NCI-H1417 (cell line): ENCODE measurements at places on chromosomes 12 and 14.

- DNase-seq = peak; percentile 9
Observed at GRCh38 chr12:31773867-31774266, 45.0 kb upstream of the AMN1 start.

DNA sequence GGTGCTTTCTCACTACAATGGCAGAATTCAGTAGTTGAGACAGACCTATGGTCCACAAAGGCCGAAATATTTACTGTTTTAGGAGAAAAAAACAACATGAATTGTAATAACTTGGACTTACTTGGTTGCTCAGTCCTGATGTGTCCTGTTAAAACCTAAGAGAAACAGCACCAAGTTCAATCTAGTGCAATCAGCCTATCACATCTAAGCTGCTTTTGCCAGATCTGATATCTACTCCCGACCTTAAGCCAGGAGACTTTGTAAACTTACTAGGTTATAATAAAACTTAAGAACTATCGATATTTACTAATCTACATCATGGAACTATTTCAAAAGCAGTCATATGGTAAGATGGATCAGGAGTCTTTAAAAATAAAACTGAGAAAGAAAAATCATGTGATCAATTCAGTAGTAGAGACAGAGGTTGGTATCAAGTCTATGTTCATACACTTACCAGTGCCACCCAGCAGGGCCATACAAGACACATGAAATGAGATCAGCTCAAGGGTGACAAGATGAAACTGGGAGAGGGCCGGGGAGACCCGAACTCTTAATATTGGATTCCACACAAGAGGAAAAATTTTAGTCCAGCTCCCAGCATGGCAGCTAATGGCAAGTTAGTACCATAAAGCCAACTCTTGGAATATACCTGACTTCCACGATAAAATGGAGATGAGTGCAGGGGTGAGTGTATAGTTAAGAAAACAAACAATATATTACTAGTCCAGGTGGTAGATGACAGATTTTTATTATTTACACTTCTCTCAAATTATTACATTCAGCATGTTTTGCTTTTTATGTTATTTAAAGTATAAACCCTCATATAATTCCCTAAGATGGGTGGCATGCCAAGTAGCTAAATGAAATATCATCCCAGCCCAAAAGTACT is 27.5 kb downstream of the NUDT4 start:
- DNase-seq = no peak

GRCh38 chr12:19808371-19808770 is 369.1 kb downstream of the AEBP2 start:
- DNase-seq = no peak

GRCh38 chr14:45698462-45699134 is 445.6 kb upstream of the MIS18BP1 start:
- DNase-seq = no peak

DNA sequence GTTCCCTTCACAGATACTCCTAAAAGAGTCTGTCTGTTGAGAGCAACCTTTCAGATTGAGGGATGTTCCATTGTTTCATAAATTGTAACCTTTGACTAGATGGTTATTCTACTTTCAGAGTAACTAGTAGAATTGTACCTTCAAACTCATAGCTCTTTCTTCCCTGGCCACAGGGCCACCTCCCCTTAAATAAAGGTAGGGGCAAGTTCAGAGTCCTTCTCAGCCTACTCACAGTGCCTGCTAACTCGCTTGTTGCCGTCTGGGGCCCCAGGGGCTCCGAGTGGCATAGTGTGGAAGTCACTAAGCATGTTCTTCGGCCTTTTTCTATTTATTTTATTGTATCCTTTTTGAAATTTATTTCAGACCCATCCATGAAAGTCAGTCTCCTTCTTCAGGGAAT is 250.4 kb downstream of the ALX1 start:
- no peak for DNase-seq

- DNase-seq = no peak
Observed at GRCh38 chr14:41644606-41645005, 37.9 kb downstream of the LRFN5 start.

DNA sequence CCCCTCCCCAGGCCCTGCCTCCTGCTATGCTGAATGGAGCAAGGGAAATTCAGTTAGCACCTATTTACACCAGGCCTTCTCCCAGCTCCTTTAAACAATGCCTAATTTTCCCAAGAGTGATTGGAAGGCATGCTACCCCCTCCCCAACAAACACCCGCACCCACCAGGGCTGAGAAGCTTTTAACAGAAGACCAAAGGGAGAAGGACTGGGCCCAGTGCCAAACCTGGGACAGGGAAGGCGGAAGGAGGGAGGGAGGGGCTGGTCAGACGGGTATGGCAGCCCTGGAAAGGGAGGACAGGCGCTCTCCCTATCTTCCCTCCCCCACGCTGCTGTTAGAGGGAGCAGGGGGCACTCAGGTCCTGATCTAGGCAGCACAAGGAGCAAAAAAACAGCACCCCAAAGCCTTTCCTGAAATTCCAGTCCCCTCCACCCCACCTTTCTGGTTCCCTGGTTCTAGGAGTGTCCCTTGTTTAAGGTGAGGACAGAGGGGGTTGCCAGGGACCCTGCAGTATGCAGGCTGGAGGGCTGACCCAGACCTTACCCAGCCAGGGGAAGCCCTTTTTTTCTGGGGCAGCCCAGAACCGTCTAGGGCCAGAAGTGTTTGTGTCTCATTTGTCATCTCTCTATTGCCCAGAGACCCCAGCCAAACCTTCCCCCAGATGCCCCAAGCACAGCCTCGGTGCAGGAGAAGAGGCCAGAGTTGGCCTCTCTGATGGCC is 2.4 kb upstream of the KRT8 start:
- peak; percentile 91 for DNase-seq

- DNase-seq = no peak
Observed at GRCh38 chr12:57626111-57626920, 6.7 kb downstream of the B4GALNT1 start.

- DNase-seq = no peak
Observed at GRCh38 chr14:72418806-72419205, 475.1 kb downstream of the DPF3 start.

- DNase-seq = no peak
Observed at GRCh38 chr12:53222170-53222721, 9.8 kb downstream of the RARG start.

- no peak for DNase-seq
Observed at GRCh38 chr12:83183132-83183531, 496.4 kb downstream of the TMTC2 start.

DNA sequence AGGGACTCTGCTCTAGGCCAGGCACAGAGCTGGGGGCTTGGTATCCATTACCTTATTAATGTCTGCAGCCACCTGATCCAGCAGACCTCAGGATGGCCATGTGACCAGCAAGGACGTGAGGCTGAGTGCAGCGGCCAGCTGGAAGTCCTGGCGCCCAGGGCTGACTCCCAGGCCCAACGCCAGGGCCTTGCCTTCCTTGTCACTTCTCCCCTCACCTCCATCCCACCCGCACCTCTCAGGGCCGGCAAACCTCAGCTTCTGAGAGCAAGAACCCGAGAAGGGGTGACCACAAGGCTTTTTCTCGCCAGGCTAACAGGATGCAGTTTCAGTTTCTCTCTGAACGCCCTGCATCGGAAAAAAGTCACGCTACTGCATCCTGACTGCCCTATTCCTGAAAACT is 15.4 kb downstream of the RAB35 start:
- DNase-seq = no peak

GRCh38 chr12:123164710-123165261 is 13.9 kb upstream of the PITPNM2 start:
- no peak for DNase-seq

DNA sequence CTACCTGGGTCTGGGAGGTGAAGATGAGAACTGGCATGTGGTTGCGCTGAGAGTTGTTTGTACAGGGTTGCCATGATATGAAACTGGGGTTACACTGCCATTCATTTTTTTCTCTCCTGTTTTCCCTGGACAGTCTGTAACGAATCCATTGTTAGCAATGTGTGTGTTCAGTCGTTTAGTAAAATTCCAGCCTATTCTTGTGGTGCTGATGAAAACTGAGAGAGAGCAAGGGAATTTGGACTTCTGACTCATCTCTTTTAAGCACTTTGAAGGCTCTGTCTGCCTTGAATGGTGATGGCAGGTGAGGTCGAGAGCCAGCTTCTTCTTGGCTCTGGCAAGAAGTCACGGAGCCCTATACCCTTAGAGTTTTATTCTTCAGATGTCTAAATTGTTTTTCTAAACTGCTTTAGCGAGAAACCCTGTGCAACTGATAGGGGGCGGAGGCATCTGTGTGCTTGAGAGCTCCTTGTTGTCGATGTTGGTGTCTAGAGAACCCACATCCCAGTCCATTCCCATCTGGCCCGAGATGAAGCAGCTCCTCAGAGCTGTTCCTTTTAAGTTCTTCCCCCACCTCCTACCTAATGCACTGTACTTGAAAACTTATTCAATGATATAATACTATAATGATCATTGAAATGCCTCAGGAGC is 204.4 kb downstream of the TMX1 start:
- no peak for DNase-seq

GRCh38 chr12:48105321-48105866 is 485 bp downstream of the SENP1 start:
- no peak for DNase-seq

GRCh38 chr12:20486233-20486632 is 117.9 kb downstream of the PDE3A start:
- DNase-seq = no peak

DNA sequence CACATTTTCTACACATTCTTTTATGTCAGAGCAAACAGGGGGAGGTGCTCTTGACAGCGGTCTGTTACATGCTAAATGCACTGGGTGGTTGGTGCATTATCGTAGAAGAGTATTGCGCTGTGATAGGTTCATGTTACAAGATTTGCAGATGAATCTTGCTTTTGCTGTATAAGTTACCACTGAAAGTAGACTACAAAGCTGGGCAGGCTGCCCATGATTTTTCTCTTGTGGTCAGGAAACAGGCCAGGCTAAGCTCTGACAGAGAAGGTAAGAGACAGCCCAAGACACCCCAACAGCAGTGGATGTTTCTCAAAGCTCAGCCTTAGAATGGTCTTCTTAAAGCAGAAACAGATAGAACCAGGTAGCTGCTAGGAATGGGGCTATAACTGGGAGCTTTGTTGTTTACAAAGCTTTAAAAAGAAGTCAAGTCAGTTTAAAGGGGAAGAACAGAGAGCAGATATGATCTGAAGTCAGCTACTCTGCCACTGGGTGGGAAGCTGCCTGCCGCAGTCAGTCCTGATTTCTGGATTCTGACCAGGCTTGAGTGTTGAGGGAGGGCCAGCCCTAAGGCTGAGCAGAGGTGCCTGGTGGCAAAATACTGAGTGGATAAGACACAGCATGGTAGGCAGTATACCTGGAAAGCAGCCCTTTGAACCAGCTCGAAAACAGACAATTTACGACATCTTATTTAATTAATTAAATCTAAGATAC is 9.4 kb downstream of the KCNA1 start:
- no peak for DNase-seq

DNA sequence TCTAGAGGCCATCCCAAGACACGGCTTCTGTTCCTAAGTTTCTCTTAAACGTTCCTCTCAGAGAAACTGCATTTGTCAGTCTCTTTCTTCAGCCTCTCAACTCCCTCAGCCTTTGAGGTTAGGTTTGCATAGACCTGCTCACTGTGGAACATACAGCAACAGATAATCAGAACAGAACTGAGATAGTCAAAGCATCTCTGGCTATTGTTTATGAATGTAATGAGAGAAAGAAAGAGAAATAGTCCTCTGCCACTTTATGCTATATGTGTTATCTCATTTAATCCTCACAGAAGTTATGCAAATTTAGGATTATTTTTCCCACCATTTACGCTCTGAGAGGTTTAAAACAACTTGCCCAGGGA is 190.6 kb downstream of the PHLDA1 start:
- no peak for DNase-seq

GRCh38 chr12:21906919-21907493 is 34.2 kb downstream of the ABCC9 start:
- no peak for DNase-seq

GRCh38 chr12:47795121-47795813 is 22.2 kb downstream of the SLC48A1 start:
- no peak for DNase-seq

DNA sequence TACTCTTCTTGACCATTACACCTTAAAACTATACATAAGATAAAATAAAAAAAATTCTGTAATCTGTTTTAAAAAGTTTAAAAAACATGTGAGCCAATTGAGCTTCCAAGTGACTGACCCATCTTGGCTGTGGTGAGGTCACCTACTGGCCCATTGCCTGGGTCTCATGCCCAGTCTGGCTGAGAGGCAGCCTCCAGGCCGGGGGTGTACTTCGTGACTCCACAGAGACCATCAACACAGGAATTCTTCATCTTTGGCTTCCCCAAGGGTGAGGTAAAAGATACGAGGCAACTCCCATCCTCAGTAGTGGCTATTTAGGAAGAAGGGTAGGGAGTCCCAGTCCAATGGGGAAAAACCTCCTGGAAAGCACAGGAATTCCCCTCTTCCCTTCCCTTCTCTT is 113.2 kb downstream of the APAF1 start:
- no peak for DNase-seq

GRCh38 chr12:85277191-85277590 is 2.8 kb upstream of the ALX1 start:
- DNase-seq = no peak

GRCh38 chr12:83318386-83319098 is 631.8 kb downstream of the TMTC2 start:
- no peak for DNase-seq

DNA sequence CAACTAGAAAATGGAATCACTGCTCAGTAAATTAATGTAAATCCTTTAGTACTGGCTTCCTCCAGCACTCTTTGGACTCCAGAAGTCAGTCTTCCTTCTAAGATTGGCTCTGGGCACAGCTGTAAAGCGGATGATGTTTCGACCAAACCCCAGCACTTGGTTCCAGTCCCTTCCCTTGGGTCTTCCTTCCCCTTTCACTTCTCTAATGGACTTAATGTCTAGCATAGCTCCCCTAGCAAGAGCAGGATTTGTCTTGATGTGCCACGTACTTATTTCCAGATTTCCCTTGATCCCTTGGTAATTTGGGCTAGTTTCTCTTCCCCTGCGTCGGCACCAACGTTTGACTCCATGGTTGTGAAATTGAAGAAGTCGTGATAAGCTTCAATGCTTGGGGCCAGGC is 28.3 kb downstream of the C12orf75 start:
- DNase-seq = no peak

DNA sequence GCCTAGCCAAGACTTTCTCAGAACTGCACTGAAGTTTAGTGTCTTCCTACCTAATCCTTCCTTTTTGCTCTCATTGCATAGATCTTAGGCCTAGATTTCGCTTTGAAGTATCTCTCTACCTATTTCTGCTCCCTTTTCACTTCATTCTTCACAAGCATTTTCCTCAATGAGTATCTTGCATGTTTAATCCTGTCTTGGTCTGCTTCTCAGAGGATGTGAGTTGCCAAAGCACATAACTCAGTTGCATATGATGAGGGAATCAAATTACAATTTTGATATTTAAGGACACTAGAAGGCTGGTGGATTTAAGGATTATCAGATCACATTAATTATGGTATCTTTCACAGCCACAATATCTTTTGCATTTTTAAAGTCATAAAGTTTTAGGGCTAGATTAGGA is 195.5 kb upstream of the DAAM1 start:
- no peak for DNase-seq

GRCh38 chr14:101824339-101824727 is 62.8 kb downstream of the PPP2R5C start:
- no peak for DNase-seq

- DNase-seq = no peak
Observed at GRCh38 chr14:92600318-92601053, 86.9 kb downstream of the RIN3 start.
